ENCODE measurements at places on chromosomes 7 and 10.

DNA sequence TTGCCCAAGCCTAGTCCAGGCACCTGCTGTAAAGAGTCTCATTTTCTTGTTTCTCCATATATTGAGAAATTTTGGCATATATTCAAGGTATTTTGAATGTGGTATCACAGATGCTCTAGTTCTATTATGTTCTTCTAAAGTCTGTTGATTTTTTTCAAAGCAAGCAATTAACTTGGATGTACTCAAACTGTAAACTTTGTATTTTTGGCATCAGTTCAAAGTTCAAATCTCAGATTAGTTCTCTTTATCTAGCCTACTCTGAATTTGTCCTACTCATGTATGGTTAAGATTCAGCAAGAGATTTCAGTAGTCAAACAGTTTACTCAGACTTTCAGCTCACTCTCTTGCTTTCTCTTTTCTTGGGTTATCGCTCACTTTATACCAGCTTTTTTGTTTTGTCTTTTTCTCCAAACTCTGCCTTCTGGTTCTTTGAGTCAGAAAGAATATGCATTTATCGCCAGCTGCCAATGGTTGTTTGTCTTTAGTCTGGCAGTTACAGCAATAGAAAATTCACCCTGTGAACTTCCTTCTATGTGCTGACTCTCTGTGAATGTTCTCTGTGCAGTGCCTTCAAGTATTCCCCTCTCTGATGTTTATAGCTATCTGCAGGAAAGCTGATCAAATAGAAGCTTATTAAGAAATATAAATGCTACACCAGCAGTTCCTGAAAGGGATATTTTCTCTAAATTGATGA lies 56.0 kb downstream of the ANKRD7 start:
- DNase-seq: no peak

GRCh38 chr7:234708-235553 lies 42.6 kb downstream of the FAM20C start:
- DNase-seq: no peak

DNA sequence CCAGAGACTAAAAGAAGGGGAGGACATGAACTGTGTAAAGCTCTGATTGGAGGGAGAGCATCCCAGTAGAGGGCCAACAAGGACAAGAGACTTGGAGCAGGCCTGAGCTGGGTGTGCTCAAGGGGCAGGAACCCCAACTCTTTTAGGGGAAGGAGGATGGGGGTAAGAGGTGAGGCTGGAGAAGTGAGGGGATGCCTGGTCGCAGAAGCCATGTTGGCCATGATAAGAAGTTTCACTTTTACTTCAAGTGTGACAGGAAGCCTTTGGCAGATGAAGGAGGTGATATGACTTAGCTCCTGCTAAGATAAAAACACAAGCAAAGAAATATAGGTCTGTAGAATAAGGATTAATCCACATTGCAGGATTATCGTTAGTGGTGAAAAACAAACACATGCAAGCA lies 208.3 kb downstream of the JAZF1 start:
- peak; percentile 4 for DNase-seq

- no peak for DNase-seq
These were observed 230.2 kb upstream of the AKR1E2 start for GRCh38 chr10:4595719-4596319.

- no peak for DNase-seq
These were observed 55.6 kb downstream of the GALNT11 start for GRCh38 chr7:152081088-152081487.

GRCh38 chr10:72267819-72268399 lies 5.8 kb upstream of the DDIT4 start:
- DNase-seq: no peak

GRCh38 chr10:7763929-7764328 lies 23.9 kb downstream of the KIN start:
- no peak for DNase-seq

GRCh38 chr7:39616138-39616537 lies 7.2 kb upstream of the RALA start:
- no peak for DNase-seq

All from CMK (cell line).